NCI-H526 treated with DMSO at 0.1 percent for 48 hours (cell line): ENCODE measurements at places on chromosomes 2 and 18.

- no peak for DNase-seq
Observed at GRCh38 chr18:4283746-4284291, 171.3 kb downstream of the DLGAP1 start.

- no peak for DNase-seq
Observed at GRCh38 chr2:224174990-224175389, 135.9 kb upstream of the SERPINE2 start.

DNA sequence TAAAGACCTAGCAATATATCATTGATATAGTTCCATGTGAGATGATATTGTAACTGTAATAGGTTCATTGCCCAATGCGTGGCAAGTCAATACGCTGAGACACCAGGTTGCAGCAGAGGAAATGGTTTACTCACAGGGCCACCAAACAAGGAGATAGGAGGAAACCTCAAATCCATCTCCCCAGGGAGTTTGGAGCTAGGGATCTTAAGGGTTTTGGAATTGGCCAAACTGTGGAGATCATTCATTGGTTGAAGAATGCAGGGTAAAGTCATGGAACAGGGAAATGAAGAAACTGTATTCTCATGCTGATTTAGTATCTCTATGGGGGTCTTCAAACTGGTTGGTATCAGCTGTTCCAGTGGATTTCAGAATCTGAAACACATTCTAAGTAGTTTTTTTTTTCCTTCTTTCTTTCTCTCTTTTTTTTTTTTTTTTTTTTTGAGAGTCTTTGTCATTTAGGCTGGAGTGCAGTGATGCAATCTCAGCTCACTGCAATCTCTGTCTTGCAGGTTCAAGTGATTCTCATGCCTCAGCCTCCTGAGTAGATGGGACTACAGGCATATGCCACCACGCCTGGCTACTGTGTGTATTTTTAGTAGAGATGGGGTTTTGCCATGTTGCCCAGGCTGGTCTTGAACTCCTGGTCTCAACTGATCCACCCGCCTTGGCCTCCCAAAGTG is 30.7 kb upstream of the PPM1B start:
- DNase-seq, result no peak

- DNase-seq, result no peak
Observed at GRCh38 chr2:184339966-184340365, 258.4 kb upstream of the ZNF804A start.

GRCh38 chr2:60522462-60522861 is 31.0 kb downstream of the BCL11A start:
- no peak for DNase-seq

DNA sequence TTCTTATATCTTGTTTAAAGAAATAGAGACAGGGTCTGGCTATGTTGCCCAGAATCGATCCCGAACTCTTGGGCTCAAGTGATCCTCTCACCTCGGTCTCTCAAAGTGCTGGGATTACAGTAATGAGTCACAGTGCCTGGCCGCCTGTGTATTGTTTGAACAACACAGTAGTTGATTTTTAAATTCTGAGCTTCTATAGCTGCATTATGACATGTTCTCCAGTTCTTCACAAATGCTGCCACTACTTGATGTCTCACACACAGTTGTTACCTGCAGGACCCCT is 7.7 kb upstream of the RHOB start:
- DNase-seq, result no peak

GRCh38 chr2:30417253-30417652 is 29.8 kb upstream of the LCLAT1 start:
- DNase-seq, result no peak

DNA sequence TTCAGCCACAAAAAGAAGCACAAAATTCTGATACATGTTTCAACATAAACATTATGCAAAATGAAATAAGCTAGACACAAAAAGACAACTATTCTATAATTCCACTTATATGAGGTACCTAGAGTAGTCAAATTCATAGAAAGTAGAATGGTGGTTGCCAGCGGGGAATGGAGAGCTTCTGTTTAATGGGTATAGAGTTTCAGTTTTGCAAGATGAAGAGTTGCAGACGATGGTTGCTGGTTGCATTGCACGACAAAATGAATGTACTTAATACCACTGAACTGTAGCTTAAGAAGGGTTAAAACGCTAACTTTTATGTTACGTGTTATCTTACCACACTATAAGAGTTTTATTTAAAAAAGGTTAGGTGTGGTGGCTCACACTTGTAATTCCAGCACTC is 13.5 kb downstream of the YWHAQ start:
- no peak for DNase-seq

DNA sequence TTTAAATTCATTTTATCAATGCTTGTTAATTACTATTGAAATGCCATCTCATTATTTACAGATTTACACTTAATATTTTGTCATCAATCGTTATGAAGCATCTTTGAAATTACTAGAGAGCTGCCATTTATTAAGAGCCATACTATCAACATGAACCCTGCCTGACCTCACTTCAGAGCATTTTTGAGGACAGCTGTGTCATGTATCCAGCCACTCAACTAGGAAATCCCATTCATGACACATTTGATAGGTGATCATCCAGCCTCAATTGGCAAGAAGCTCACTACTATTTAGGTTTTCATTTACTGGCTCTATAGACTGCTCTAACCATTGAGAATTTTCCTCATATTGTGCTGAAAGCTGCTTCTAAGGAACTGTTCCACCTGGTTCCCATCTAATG is 40.6 kb upstream of the TLK1 start:
- DNase-seq, result no peak

DNA sequence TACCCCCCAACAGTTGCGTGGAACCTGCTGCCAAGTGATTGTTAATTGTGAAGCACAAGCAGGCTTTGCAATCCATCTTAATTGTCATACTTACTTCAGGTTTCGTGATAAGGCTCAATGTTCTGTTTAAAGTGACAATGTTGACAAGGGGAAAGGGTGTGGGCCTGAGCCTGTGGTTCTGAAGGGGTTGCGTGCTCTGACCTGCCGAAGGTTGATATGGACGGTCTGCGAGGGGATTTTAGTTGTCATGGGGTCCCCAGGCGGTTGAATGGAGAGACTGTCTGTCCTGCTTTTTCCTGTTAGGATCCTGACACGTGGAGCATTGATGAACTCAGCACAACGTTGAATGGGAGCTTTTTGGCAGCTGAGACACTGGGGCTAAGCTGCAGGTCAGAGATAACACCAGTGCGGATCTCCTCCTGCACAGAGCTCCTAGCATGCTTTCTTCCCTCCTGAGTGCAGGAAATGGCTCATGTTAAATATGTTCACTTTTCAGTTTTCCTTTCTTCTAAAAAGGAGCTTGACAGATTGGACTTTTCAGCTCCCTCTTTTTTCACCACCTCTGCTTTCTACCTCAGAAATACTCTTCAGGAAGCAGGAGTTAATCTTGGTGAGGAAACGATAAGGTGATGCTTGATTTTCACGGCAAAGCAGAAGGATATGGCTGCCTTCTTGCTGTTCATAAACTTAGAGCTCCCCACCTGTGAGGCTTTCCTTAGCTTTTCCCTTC is 62.9 kb upstream of the ZEB2 start:
- no peak for DNase-seq

- no peak for DNase-seq
Observed at GRCh38 chr2:147450661-147451510, 393.9 kb upstream of the ACVR2A start.

GRCh38 chr2:3972377-3972776 is 269.0 kb downstream of the DCDC2C start:
- DNase-seq, result no peak

DNA sequence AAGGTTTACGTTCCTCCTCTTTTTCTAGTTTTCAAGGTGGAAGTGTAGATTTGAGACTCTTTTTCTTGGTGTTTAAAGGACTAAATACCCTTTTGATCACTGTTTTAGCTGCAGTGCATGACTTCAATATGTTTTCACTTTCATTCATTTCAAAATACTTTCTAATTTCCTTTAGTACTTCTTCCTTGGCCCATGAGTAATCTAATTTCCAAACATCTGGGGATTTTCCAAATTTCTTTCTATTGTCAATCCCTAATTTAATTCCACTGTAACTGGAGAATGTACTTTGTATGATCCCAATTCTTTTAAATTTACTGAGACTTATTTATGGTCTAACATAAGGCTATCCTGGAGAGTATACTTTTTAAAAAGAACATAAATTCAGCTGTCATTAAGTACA is 3.8 kb upstream of the RHBDD1 start:
- DNase-seq, result no peak

- DNase-seq, result no peak
Observed at GRCh38 chr2:207331674-207332073, 165.9 kb upstream of the KLF7 start.

DNA sequence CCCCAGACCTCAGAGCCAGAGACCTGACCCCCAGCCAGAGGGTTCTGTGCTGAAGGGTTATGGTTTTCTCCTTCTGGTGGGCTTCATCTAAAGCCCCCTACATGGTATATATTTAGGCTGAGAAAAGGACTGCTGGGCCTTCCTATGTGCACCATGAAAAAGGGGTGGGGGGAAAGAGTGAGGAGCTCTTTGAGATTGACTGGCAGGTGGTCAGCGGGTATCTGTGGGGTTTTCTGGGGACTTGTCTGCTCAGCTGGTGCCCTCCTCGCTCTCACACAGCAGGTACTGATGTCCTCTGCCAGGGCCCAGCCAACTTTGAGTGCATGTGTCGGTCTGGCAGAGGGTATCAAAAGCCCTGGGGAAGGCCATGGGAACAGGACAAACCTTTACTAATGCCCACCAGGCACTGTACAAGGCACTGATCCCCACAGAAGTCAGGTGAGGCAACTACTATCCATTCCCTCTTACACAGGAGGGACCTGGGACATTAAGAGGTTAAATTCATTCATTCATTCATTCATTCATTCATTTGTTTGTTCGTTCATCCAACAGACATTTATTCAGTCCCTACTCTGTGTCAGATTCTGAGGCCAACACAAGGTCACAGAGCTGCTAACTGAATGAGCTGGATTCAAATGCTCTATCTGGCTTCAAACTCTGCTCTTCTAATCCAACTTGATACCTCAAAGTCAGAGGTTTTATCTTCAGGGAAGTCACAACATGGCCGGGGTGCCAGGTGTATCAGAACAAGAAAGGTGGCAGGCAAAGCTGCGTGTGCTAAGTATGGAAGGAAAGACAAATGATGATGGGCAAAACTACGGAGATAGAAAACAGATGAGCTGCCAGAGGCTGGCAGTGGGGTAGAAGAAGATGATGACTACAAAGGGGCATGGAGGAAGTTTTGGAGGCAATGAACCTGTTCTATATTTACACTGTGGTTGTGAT is 44.6 kb downstream of the REEP1 start:
- DNase-seq, result no peak

- DNase-seq, result no peak
Observed at GRCh38 chr2:71940695-71941094, 207.0 kb downstream of the CYP26B1 start.

DNA sequence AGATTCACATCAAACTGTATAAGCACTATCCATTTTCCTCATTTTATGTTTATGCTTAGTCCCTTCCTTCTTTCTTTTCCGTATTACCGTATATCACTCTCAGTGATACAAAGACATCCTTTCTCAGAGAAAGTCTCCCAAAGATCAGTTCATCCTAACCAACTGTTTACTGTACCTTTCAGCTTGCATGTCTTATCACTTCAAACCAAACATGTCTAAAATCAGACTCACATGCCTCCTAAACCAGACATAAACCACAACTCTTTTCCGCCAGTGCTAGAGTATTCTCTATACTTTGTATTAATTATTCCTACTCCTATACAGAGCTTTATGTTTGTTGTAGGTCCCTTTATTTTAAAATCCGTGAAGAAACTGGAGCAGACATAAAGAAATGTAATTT is 41.5 kb downstream of the KCMF1 start:
- DNase-seq, result no peak

DNA sequence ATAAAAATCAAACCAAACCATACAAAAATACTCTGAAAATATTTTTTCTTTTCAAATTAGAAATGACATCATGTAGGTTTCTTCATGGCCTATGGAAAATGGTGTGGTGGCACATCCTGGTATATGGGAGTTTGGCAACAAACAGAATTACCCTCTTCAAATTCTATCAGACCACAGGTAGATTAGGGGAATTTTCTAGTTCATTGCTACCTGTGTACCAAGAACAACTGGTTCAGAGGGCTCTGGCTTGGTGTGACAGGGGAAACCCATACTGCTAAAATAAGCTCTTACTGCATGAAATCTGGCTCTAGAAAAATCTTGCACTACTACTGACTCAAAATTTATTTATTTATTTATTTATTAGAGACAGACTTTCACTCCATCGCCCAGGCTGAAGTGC is 63.4 kb upstream of the PELI1 start:
- no peak for DNase-seq

- DNase-seq, result no peak
Observed at GRCh38 chr2:158806941-158807340, 11.8 kb downstream of the DAPL1 start.

GRCh38 chr18:50429207-50429948 is 54.5 kb downstream of the SKA1 start:
- DNase-seq, result peak; percentile 45

DNA sequence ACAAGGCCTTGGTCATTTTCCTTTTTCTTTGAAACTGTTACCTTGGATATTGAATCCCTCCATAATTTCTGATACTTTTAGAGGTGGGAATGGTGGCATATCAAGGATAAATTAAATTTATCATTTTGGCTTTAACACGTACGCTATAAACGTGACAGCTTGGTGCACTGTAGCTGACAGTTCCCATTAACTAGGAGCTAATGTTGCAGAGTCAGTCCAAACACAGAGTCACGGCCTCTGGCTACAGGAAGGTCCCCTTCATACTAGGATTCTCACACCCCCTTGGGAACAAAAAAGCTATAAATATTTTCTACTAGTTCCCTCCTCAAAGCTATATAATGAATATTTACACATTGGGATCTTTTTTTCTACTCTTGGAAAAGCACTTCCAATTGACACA is 17.7 kb upstream of the ERBB4 start:
- no peak for DNase-seq

DNA sequence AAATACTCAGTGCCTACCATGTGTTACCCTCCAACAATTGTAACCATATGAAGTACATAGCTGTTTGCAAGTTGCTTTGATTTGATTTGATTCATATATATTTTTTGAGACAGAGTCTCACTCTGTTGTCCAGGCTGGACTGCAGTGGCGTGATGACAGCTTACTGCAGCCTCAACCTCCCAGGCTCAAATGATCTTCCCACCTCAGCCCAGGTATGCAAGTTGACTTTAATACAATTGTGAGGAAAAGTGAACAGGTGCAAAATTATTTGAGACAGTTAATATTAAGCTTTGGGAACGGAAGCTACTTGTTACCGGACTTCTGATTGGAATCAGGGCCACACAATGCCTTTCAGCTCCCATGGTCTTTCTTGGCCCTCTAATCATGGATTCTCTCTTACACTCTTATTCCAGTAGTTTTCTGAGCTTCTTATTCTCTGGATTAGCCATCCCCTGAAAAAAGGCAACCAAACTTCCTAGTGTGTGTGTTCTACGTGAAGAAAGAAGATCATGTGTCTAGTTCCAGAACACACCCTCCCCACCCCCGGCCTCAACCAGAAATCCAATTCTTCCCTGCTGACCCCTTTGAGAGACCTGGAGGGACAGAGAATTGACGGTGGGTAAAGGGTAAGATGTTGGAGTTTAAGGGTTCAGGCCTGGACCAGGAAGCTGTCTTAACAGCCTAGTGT is 1.1 kb upstream of the RPL37A start:
- DNase-seq, result no peak
